ENCODE measurements at places on chromosomes 2 and 18.

GRCh38 chr2:158599609-158600008 is 142.9 kb downstream of the PKP4 start:
- no peak for DNase-seq

DNA sequence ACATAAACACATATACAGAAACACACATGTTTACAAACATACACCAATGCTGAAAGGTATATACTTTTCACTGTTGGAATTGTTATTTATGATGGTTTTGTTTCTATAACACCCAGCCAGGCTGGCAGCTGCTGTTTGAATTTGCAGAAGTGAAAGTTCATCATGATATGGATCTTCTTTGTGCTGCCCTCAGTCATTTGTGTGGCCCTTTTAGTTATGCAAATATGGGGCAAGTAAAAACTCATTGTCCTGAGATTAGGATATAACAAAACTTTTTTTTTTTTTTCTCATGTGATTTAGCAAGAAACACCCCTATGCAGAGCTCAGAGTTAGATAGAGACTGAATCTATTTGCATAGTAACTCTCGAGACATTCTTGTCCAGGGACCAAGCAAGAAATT is 714.1 kb downstream of the KCNJ3 start:
- no peak for DNase-seq

GRCh38 chr2:158676696-158677095 is 118.4 kb upstream of the DAPL1 start:
- no peak for DNase-seq

DNA sequence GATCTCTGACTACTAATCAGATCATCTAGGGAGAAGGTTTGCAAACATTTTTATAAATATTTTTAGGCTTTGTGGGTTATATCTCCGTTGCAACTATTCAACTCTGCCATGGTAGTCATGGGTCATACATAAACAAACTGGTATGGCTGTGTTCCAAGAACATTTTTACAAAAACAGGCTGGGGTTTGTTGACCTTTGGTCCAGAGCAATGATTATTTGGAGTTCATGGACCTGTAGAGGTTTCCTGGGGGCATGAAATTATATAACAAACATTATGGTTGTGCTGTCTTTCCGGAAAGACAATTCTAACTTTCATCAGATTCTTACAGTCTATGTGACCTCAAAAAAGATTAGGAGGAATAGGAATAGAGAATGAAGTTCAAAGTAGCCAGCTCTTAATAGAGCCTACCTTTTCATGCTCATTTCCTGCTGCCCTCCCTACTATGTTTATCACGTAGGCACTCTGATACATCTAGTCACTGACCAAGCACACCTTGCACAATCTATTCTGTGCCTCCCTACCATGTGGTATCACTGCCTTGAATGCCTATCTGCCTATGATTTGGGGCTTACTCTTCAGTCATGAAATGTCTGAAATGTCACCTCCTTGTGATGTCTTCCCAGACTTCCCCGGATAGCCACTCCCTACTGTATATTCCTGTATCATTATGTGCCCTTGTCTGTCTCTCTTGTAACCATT is 102.4 kb upstream of the SCN1A start:
- DNase-seq = no peak

GRCh38 chr2:136116151-136116812 is 1.7 kb downstream of the CXCR4 start:
- DNase-seq = peak; percentile 50

DNA sequence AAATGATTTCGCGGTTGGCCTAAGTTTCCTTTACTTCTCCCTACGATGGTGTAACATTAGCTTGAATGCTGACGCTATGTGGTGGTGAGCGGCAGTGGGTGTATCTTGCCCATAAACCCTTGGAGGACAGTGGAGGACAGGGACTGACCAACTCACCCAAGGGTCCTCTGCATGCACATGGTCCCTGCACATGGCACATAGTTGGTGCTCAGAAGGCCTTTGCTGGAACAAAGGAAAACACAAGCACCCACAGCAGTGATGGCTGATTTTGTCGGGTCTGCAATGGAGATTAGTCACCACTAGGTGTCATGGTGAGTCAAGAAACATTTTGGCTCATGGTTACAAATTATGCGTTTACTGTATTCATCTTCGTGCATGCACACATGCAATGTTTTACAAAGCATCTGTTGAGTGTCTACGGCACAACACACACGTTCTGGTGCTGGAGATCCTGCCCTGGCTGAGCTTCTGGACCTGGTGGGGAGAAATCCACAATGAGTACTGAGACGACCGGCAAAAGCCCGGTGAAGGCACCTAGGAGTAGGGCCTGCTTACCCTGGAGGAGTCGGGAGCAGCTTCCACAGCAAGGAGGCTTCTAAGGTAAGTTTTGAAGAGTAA is 44.0 kb downstream of the PDCL3 start:
- DNase-seq = peak; percentile 67

- DNase-seq = no peak
Observed at GRCh38 chr2:136112317-136113208, 5.4 kb downstream of the CXCR4 start.

- peak; percentile 53 for DNase-seq
Observed at GRCh38 chr2:12008425-12009061, 262.1 kb downstream of the LPIN1 start.

- no peak for DNase-seq
Observed at GRCh38 chr2:3761272-3761671, 57.9 kb downstream of the DCDC2C start.

Measured in GM10248 (cell line).